Stimulated activated CD4-positive, alpha-beta T cell treated with anti-CD3 and anti-CD28 coated beads, TNF-alpha, amount 100 ng/mL, for 24 hours (primary cell): ENCODE measurements at places on chromosomes 2 and 18.

DNA sequence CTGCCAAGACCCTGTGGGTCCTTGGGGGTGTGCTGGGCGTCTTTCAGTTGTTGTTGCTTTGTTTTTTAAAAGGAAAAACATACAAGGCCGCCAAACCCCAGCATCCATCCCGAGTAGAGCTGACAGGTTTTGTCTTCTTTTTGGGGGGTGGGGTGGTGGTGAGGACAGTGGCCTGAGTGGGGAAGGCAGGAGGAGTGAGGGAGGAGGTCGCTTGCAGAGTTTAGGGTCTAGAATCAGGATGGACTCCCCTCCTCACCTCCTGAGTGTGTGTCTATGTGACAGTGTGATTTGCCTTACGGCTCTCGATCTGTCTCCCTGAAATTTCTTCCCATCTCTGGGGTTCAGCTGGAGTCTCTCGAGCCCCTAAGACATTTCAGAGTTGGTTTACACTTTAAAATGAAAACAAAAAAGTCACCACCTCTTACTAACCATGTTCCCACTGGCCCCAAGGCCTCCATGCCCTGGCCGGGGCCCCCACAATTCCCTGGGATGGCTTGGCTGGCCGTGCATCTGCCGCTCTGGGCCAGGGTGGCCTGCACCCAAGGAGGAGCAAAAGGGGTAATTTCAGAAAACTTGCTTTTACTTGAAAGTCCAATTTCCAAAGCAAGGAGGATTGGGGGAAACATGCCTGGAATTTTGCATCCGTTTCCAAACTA lies 5.0 kb downstream of the SIX3 start:
- no peak for DNase-seq

GRCh38 chr2:11589316-11589940 lies 55.6 kb downstream of the GREB1 start:
- DNase-seq = no peak

DNA sequence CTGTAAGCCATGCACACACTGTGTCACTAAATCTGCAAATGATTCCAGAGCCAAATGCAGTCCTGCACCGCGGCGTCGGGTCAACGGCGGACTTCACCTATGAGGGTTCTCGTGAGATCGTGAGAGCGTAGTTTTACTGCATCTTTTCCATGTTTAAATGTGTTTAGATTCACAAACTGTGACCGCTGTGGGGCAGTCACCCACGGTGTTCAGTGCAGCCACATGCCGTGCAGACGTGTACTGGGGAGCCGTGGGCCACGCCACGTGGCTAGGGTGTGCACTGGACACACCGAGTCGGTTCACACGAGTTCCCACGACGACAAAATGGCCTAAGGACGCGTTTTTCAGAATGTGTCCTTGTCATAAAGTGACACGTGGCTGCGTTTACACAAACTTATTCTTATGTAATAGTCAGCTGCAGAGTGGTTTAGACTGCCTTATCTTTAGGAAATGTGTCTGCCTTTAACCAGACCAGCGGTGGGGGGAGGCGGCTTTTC lies 34.1 kb downstream of the NFATC1 start:
- no peak for DNase-seq

DNA sequence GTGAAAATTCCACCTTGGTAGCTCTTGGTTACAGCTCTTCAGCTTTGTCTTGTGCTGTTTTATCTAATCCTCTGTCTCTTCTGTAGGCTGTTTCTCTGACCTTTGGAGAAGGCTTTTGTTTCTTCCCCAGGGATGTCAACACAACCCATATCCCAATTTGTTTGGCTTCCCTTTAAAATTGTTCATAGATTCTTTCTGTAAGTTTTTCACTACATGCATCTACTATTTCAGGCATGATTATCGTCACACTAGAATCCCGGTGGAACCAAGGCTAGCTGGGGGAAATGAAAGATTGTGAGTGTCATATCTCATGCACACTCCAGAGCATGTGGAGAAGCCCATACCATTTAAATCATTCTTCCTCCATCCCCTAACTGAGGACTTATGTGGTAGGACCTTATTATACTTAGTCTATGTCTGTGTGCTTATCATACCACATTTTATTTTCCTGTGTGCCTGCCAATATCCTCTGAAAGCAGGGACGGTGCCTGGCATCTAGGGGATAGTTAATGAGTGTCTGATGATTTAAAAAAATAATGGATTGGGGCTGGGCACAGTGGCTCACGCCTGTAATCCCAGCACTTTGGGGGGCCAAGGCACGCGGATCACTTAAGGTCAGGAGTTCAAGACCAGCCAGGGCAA lies 59.9 kb downstream of the CRIM1 start:
- DNase-seq = no peak

GRCh38 chr2:195343540-195343939 lies 313.5 kb upstream of the SLC39A10 start:
- DNase-seq = no peak

DNA sequence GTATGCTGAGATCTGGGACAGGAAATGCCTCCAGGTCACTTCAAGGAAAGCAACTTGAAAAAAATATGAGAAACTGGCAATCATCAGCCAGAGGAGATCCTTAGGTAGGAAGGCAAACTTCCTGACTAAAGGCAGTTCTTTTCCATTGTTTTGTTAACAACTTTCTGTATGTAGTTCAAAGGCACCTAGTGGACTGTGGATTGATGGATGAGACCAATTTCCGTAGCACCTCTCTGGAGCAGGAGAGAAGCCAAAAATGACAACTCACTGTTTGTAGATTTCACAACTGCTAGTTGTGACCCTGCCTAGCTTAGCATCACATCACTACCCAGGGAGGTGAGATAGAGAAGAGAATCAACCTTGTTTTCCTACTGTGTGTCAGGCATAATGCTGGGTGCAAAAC lies 21.8 kb upstream of the NOSTRIN start:
- DNase-seq = no peak

DNA sequence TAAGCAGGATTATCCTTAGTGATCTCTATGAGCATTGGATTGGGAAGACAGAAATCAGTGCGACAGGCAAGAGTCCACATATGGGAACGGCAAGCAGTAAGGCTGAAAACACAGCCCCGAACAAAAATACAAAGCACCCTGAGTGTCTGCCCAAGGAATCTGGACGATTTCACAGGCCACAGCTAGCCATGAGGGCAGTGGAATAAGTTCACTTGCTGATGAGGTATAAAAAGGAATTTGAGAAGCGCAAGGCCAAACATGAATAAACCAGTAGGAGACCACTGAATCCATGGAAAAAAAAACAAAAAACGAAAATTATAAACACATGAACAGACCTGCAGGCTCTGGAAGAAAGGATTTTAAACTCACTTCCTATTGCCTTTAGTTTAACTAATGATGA lies 24.3 kb downstream of the WDSUB1 start:
- no peak for DNase-seq

GRCh38 chr2:45199973-45200372 lies 190.7 kb upstream of the SIX2 start:
- DNase-seq = no peak

DNA sequence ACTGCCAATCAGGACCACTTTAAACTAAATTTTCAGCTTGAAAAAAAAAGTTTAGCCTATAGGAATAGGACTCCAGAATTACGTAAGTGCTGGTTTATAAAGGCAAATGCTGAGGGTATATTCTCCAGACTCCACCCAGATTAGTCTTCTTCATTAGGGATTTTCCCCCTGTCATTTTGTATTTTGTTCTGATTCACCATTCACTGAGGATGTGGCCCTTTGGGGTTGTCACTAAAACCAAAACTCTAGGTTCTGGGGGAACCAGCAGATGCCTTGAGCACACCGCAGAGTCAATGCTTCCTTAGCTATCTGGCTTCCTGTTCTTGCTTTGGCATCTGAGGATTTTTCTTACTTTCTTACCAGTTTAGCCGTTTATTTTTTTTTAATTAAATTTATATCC lies 10.5 kb downstream of the SCYGR4 start:
- DNase-seq = no peak

GRCh38 chr2:222518570-222519381 lies 94.4 kb downstream of the SGPP2 start:
- DNase-seq = no peak
